ENCODE measurements at places on chromosomes 2 and 18.

DNA sequence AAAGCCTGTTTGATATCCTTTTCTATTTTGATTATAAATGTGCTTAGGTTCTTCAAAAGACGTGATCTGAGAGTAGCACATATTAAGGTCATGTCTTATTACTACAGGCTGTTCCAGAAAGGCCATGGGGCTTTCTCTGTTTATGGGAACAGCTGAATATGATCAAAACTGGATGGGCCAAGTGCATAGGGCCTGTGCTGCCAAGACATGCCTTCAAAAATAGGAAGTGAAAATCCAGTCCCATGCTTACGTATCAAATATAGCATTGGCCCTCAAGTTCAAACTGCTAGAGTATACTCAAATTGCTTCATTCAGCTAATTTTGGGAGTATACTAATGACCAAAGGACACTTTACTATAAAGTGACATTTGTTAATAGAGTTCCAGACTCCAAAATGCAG, 24.1 kb downstream of the SLC25A52 start:
- no peak for DNase-seq

GRCh38 chr2:64654063-64654811, 524 bp upstream of the SERTAD2 start:
- peak; percentile 86 for DNase-seq

- no peak for DNase-seq
These were observed 4.0 kb downstream of the DGKD start for GRCh38 chr2:233358335-233358734.

GRCh38 chr2:16655445-16655837, 10.2 kb downstream of the CYRIA start:
- no peak for DNase-seq

- DNase-seq: peak; percentile 8
These were observed 147.9 kb downstream of the GALNT3 start for GRCh38 chr2:165645930-165646831.

DNA sequence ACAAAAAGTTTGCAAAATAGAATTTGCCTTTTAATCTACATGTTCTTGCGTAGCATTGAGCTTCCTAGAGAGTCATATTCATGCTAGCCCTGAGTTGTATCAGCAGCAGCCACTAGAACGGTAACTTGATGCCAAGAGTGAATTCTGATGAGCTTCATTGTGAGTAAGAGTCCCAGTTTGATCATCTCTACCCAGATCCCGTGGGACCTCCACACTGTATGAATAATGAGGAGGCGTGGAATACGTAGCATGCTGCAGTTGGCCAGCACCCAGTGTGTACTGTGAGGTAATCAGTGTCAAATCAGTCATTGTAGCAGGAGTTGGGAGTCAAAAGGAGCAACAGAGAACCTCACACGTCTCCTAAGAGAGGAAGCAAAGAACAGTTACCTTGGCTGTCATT, 197.9 kb downstream of the NEDD4L start:
- peak; percentile 86 for DNase-seq

- no peak for DNase-seq
These were observed 506.5 kb downstream of the TSN start for GRCh38 chr2:122261911-122262310.

DNA sequence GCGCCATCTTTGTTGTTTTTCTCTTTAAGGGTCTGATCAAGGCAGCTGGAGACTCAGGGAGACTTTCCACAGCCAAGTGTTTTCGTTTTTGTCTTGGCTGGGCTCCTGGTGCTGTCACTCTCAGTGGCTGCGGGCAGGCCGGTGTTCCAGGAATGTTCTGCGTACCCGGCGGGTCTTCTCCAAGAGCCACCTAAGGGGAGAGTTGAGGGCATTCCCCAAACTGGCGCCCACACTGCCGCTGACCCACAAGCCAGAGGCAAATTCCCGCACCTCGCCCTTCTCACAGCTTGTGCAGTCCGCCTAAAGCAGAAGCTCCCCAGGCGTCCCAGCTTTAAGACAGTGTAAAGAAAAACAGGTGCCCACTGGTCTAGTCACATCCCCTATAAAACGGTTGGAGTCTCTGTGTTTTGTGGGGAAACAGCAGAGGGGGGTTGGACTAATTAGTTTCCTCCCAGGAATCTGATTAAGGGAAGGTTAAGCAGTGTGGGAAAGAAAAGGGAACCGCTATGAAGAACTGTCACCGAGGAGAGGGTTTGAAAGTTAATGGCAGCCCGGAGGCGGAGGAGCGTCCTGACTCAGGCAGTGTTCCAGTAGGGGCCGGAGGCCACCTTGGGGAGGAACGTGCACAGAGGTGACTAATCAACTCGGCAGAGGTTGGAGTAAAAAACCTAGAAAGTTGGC, 224.5 kb downstream of the SLC4A3 start:
- peak; percentile 3 for DNase-seq

GRCh38 chr2:33336036-33336625, 140.3 kb upstream of the RASGRP3 start:
- no peak for DNase-seq

DNA sequence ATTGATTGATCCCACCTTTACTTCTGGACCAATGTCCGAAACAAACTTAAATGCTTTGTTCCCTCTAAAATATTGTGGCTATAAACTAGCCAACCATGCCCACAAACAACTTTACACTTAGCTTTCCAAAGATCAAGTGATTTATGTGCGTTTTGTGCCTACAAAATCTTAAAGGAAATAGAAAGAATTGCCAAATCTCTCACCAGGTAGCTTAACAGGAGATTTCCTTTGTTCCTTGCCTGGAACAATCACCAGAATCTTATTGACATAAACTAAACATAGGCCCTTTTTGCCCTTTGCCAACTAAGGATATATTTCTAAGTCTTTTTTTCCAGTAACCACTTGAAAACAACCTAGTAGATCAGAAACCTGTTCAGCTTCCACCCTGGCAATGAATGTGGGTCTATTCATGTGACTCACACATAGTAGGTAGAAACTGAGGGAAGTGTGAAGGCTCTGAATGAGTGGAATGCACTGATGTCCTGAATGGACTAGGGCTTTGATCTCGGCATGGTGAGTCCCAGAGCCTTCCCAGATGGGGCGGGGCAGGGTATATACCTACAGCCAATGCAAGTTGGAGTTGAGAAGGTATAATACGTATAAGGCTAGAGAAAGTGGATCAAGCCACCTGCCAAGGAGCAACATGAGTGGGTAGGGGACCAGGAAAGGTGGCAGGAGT, 94.6 kb upstream of the PPP1CB start:
- DNase-seq: no peak

DNA sequence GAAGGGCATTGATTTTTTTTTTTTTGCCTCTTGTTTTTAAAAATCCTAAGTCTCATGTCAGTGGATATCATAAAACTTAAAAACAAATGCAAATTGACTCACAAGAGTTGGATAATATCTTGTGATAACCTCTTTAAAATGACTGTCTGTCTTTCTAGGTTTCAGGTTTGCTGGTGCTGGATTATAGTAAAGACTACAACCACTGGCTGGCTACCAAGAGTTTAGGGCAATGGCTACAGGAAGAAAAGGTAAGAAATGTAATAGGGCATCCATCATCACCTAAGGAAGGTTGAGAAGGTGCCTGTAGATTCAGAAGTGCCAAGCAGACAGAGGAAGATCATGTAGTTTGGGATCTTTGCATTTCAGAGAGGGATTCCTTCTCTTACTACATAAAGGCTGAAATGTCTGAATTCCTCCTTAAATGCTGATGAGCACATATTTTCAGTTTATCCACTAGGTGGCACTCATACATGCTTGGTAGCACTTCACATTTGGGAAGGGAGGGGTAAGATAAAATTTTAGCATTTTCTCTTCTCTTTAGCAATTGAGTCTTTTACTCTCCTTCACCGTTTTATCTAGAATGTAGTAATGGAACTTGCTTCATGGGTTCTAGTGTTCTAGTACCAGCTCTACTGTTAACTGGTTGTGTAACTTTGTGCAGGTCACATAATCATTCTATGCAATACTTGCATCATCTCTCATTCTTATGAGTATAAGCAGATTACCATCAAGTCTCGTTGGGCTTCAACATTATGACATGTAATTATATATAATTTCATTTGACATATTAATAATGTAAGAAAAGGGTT, 21.1 kb downstream of the CPS1 start:
- peak; percentile 59 for DNase-seq

DNA sequence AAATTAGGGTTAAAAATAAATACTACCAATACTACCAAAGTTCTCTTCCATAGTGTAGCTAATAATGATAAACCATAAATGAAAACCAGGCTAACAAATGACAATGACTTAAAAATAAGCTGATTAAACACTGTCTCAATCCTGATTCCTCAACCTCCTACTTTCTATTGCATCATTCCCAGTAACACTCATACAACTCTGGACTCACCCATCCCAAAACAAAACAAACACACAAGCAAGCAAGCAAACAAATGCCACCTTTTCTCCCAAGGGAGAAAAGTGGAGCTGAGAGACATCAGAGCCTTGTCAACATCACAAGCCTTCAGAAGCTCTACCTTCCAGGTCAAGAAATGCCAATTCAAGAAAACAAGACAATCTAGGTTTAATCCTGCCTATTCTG, 620.7 kb downstream of the NYAP2 start:
- no peak for DNase-seq

DNA sequence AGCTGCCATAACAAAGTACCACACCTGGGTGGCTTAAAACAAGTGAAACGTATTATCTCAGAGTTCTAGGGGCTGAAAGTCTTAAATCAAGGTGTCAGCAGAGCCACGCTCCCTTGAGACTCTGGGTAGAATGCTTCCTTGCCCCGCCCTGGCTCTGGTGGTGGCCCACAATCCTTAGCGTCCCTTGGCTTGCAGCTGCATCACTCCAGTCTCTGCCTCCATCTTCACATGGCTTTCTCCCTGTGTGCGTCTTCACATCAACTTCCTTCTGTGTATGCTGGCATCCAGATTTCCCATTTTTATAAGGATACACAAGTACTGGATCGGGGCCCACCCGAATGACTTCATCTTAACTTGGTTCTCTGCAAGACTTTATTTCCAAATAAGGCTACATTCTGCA, 62.5 kb downstream of the MRO start:
- DNase-seq: no peak
